Common myeloid progenitor, CD34-positive (primary cell): ENCODE measurements at places on chromosomes 2 and 18.

DNA sequence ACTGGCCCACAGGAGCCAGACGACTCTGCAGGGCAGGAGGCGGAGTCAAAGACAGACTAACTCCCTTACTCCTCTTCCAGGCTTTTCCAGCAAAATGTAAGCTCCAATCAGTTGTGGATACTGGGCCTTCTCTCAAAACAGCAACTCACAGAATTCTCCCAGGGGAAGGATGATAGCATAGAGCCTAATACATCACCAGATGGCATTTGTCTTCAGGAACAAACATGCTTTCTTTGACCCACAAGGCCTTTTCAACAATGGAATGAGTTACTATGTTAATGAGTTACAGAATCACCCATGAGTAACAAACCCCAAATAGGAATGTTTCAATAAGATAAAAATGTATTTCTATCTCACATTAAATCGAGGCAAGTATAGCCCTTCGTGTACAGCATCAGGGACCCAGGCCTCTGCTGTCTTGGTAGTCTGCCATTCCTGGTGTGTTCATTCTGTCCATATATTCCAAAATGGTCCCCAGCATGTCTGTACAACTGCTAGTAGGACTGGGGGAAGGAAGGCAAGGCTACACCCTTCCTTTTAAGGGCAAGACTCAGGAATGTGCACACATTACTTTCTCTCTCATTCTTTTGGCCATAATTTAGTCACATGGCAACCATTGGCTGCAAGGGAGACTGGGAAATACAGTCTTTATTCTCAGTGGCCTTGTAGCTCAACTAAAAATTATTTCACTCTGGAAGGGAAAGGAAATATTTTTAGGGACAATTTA, 76.4 kb downstream of the BOD1L2 start:
- DNase-seq: no peak

- no peak for DNase-seq
These were observed 102.9 kb downstream of the TANC1 start for GRCh38 chr2:159071190-159071915.

DNA sequence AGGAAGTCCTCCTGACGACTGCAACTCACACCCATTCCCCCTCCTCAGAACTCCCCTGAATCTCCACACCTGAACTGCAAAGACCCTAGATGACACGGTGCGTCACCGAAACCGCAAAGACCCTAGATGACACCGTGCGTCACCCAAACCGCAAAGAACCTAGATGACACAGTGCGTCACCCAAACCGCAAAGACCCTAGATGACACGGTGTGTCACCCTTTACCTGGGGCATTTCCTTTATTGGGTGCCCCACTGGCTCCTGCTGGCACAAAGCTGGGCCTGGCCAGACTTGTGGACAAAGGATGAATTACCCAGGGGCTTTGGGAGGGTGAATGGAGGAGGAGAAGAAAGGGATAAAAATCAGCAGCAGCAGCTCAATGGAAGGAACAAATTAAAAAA, 123.8 kb downstream of the CELF4 start:
- DNase-seq: no peak

GRCh38 chr18:70994116-70994515, 705.3 kb downstream of the SOCS6 start:
- DNase-seq: no peak

- DNase-seq: no peak
These were observed 45.5 kb downstream of the ZFP36L2 start for GRCh38 chr2:43180897-43181296.

DNA sequence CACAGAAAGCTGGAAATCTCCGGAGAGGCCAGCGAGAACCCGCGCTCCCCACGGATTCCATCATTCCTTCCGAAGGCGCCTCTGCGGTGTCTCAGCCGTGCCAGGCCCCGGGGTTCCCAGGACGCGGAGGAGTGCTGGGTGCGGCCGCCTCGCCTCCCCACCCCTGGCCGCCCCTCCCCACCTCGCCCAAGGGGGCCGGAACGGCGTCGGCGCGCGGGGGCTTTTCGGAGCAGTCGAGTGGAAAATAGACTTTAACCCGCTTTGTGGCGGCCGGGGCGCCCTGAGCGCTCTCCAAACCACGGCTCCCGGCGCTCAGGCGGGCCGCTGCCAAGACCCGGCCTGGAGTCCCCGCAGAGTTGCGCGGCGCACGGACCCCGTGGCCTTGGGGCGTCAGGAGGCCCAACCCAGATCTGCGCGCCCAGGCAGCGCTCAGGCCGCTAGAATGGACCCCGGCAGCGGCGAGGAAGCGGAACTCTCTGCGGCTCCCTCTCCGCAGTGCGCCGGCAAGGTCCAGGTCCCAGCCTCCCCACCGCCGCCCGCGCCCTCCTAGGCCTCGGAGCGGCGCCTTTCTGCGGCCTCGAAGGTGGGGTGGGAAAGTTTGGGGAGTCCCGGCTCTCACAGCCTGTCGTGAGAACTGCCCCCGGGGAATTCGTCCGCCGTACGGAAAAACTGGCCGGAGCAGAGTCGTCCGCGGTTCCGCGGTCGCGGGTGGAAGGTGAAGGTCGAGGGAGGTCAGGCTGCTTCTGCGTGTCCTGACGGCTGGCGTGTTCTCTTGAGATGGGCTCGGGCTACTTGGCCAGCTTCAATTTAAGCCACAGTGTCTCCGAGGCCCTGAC, 1.2 kb upstream of the EMX1 start:
- peak; percentile 76 for DNase-seq

DNA sequence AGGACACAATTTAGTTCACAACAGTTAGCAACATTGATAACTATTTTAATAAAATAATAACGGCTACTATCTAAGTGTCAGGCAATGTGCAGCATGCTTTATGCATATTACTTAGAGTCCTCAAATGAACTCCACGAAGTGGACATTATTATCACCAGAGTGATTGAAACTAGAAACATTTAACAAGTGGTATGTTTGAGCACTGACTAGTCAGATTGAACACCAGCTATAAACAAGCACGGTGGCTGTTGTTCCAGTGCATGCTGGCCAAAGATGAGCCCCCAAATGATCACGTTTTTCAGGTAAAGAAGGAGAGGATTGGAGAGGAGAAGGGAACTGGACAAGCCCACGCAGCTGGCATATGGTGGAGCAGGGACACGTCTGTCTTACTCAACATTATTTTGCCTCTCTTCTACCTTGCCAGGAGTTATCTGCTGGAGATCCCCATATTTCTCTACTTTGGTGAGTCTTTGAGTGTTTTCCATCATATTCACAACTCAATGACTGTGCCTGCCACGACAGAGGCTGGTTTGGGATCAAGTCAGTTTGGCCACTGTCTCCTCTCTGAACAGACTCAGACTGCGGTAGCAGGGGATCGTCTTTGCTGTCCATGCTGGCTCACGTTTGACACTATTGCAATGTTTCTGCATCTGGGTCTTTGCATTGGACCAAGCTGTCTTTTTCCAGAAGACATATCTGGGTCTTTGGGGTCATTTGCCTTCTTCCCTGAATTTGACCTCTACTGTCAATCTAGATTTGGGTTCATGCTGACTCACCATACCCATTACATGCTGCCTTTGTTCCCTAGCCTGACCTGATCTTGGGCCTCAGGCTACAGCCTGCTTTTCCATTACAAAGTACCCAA, 66.0 kb upstream of the ACSL3 start:
- DNase-seq: no peak

DNA sequence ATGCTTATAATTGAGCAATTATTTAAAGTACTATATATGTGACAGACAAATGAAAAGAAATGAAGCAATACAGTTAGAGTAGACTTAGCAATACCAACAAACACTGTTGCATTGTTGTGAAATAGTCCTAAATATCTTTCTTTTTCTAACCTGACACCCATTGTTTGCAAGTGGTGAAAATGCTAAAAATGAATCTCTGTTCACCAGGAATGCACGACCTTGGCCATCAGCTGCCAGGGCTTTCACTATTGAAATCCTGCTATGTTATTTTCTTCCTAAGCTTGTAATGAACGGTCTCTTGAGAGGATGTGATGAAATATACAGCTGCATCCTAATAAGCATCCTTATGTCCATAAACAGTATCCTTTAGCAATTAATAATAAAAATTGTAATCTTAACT, 136.2 kb upstream of the MGAT5 start:
- DNase-seq: no peak

DNA sequence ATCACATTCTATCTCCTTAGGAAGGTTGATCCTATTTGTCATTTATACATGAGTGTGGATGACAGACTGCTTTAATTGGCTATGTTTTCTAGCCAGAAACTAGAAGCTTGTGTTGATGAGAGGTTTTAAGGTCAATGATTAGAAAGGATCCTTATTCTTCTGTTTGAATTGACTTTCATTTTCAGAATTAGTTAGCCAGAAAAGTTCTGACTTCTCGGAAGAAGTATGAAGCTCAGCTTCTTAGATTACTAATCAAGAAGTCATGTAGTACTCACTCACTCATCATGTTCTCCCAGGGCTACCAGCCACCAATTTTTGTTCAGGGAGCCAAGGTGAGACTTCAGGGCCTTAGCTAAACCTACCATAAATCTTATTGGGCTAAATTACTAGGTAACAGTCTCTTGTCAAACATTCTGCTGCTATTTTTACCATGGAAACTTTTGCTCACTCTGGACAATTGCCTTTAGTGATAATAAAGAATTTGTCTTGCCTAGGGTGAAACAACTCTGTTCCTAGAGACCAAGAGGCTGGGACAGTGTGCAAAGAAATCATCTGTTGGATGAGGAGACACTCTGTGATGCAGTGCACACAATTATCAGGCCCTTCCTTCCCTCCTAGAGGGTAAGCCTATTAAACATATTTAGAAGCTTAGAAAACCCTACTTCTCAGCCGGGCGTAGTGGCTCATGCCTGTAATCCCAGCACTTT, 111.6 kb upstream of the DNMT3A start:
- DNase-seq: no peak

GRCh38 chr2:142112757-142113221, 18.0 kb downstream of the LRP1B start:
- DNase-seq: no peak

GRCh38 chr18:11548396-11548795, 61.0 kb upstream of the SLC35G4 start:
- no peak for DNase-seq

GRCh38 chr18:61900504-61901281, 7.9 kb upstream of the RNF152 start:
- DNase-seq: no peak

DNA sequence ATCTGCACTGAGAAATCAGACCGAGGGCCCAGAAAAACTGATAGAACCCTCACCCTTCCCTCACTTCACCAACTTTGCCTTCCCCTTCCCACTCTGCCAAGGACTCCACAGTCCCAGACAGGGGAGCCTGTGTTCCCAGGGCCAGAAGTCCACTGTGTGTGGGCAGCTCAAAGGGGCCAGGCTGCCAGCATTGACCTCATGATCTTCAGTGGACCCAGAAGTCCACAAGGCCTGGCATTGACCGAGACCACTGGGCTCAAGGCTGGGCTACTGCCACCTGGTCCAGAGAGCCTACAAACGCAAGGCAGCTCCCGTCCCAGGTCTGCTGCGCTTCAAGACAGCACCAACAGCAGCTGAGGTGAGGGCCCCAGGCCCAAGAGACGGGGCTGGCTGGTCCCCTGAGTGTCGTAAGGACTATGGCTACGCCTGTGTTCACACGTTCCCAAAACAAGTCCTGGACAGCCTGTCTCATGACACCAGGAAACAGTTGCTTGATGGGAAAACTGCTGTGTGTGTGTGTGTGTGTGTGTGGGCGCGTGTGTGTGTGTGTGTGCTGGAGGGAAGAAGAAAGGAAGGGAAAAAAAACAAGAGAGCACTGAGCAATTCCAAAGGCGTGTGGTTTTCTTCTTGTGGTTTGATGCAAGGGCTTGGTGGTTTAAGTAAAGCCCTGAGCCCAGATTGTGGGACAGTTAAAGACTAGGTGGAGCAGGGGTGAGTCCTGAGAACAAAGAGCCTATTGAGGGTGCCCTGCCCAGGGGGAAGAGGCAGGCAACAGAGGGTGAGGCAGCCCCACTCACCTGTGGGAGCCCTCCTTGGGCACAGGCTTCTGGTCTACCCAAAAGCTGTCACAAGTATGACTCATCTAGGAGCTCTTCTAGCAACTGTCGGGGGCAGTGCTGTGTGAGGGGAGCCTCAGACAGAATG, 46.6 kb upstream of the ZBTB7C start:
- DNase-seq: peak; percentile 76

DNA sequence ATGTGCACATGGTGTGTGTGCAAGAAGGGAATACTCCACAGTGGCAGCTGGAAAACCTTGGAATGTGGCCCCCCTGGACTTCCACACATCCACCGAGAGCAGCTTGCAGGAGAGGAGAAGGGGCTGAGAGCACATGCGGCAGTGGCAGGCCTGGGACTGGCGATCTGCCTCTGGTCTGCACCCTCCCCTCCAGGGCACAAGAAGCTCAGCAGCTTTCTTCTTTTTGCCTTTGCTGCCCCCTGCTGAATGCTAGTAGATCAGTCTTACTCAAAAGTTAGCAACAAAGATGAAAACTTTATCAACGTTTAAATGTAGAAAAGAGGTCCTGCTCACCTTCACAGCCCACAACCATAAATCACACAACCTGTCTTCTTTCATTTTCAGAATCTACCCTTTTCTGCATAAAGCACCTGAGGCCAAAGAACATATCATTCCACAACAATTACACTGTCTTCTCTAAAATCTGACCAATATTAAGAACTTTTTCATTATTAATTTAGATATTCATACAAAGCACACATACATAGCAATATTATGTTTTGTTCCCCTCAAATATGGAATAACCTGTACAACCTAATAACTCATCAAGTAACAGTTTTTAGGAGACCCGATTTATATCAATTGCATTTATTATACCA, 34.6 kb downstream of the TGFBRAP1 start:
- DNase-seq: peak; percentile 82

DNA sequence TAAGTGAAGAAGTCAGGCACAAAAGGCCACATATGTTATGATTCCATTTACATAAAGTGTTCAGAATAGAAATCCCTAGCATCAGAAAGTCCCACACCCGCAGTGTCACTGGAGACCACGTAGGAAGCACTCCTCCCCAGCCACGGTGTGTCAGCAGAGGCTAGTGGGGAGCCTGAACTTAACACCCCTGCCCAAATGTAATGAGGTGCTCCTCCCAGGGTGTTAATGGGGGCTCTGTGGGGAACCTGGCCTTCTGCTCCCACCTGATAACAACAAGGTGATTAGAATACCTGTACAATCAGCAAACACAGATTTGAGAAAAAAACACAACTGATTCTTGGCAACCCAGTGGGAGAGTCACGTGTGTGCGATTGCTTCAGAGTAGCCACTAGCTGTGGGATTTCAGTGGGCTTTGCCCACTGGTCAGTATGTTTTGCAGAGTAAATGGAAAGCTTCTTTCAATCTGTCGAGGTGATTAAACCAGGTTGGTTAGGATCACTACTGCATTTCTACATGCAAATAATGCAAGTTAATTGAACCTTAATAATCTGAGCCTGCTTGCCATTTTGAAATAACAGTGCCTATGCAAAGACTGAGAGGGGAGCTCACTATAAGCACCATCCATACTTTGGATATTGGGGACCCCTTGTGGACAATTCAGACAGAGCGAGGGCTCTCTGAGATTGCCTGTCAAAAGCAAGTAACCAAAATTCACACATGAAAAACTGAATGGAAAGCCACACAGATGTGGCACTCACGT, 20.6 kb upstream of the ATRAID start:
- DNase-seq: peak; percentile 81

DNA sequence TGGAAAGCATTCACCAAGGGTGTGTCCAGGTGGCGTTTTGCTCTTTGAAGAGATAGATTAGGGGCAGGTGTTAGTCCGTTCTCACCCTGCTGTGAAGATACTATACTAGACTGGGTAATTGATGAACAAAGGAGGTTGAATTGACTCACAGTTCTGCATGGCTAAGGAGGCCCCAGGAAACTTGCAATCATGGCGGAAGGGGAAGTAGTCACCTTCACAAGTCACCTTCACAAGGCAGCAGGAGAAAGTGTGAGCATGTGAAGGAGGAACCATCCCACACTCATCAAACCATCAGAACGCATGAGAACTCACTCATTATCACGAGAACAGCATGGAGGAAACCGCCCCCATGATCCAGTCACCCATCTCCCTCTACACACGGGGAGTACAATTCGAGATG, 135.7 kb upstream of the NFATC1 start:
- DNase-seq: no peak
